NCI-H1436 (cell line): ENCODE measurements at places on chromosomes 4 and X.

DNA sequence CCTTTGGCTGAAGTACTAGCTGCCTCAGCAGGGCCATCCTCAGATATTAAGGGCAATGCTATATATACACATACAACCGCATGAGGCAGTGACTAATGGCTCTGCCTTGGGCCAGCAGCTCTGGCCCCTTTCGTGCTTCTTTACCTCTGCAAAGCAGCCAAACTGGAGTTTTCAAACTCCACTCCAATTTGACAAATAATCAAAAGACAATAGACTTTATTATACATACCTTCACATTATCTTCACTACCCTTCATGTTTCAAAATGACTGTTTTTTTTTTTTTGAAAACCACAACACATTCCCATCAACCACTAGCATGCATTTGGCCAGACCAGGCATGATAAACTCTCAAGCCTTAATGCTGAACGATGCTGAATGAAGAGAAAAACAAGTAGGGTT, 187.7 kb downstream of the ENOX2 start:
- no peak for DNase-seq

- no peak for DNase-seq
Observed at GRCh38 chr4:108619372-108620100, 840 bp upstream of the RPL34 start.

DNA sequence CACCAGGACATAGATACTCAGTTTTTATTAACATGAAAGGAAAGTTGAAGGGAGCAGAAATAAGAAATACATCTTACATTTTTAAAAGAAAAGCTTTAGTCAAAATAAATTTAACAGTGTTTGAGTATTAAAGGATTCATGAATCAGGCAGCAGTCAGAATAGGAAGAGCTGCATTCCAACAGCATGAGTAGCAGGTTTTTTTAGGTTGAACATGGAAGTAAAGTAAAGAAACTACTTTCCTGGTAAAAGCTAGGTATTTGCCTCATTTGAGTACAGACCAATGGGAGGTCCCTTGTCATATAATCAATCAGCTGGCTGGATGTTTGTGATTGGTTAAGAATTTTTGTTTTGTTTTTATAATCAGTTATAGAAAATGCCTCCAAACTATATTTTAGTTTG, 645.9 kb upstream of the INTU start:
- DNase-seq = no peak

- no peak for DNase-seq
Observed at GRCh38 chr4:112511093-112511802, 4.7 kb downstream of the NEUROG2 start.

DNA sequence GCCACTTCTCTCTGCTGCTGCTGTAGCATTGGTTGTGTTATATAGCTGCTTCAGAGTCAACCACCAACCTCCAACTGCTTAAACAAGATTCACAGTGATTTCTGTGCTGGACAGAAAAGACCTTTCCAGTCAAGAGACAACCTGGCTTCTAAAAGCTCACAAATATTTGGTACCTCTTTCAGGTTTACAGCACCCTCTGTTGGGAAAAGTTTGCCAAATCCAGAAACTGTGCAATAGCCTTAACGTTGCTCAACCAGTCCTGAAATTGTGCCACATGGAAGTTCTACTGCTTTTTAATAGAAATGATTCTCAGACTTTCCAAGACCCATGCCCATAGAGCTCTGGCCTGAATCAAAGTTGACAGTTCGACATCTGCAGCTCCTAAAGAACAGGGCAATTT, 842.1 kb upstream of the HTR2C start:
- no peak for DNase-seq

GRCh38 chr4:34309383-34309906, 1934.9 kb downstream of the ARAP2 start:
- no peak for DNase-seq

GRCh38 chr4:95393821-95394220, 155.0 kb downstream of the UNC5C start:
- no peak for DNase-seq

DNA sequence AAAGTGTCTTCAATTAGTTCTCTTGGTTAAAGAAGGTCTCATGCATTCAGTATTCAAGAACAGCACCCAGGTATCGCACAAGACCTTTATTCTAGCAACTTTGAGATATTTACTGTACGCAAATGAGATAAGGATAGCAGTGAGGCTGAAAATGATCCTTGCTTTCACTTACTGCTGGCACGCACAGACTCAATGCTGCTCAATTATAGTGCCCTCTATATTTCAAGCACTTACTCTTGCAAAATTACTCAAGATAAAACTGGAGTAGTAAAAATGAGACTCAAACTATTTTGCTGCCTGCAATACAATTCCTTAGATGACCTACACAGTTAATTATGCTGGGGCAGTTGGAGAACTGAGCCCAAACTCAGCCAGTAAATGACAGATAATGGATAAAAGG, 60.9 kb downstream of the ADGRA3 start:
- DNase-seq = no peak

DNA sequence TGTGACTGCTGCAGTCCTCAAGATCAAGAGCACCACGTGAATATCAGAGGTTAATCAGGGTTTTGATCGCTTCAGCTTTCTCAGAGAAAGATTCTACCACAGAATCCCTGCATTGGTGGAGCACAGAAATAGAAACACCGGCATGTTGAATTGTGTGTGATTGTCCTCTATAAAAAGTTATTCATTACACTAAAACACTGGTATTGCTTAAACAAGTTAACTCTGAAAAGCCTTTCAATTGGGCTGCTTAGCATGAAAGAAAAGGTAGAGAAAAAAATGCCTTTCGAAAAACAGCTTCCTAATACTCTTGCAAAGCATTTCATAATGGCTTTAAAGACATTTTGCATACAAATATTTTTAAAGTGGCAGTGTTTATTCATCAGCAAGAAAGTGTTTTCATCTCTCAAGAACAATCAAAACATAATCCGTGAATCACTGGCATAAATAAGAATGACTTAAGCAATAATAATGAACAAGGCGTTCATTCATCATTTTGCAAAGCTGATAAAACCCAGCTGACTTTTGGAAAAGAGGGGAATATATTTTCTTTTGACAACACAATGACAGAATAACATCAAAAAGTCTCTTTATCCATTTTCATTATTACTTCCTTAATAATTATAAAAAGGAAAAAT, 61.1 kb downstream of the HELT start:
- no peak for DNase-seq

GRCh38 chr4:139599594-139600374, 43.8 kb upstream of the SETD7 start:
- DNase-seq = no peak

- DNase-seq = no peak
Observed at GRCh38 chr4:145808848-145809512, 129.0 kb downstream of the C4orf51 start.

- DNase-seq = no peak
Observed at GRCh38 chr4:3522326-3522640, 9.9 kb downstream of the LRPAP1 start.

- no peak for DNase-seq
Observed at GRCh38 chr4:110224142-110224541, 25.7 kb upstream of the ELOVL6 start.

GRCh38 chr4:185772391-185773093, 39.5 kb downstream of the SORBS2 start:
- DNase-seq = no peak

- no peak for DNase-seq
Observed at GRCh38 chr4:110296892-110297291, 98.5 kb upstream of the ELOVL6 start.

- no peak for DNase-seq
Observed at GRCh38 chr4:121379276-121379675, 1.5 kb downstream of the QRFPR start.

GRCh38 chr4:169664615-169665014, 44.2 kb downstream of the CLCN3 start:
- DNase-seq = no peak

DNA sequence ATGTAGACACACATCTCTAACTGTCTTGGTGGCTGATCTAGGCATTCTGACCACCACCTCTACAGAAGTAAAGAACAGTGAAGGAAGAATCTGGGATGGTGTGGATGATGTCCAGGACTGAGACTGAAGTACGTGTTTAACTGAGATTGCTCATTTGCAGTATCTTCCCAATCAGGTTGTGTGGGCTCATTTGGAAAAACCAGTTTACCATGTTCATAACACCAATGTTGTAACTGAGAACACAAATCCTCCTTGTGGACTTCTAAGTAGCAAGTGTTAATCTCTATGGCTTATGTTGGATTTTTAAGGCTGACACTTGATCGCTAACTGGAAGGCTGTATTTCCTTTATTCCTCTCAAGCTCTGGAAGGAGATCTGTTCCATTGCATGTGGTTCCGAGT, 144.7 kb downstream of the ZNF518B start:
- DNase-seq = no peak

DNA sequence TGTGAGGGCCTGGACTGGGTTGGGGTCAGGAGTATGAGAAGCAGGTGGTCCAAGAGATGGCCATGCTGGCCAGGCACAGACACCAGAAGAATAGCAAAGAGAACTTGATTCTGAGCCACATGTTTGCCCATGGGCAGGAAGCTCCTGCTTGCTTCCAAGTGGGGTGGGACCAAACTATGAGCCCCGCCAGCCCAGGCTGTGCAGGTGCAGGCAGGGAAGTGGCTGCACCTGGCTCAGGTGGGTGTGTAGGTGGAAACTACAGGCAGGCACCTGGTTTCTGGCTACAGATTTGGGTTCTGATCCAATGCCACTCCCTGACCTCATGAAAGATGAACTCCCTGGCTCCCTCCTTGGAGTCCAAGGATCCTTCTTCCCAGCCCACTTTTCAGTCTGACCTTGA, 207.9 kb upstream of the KLF3 start:
- no peak for DNase-seq

DNA sequence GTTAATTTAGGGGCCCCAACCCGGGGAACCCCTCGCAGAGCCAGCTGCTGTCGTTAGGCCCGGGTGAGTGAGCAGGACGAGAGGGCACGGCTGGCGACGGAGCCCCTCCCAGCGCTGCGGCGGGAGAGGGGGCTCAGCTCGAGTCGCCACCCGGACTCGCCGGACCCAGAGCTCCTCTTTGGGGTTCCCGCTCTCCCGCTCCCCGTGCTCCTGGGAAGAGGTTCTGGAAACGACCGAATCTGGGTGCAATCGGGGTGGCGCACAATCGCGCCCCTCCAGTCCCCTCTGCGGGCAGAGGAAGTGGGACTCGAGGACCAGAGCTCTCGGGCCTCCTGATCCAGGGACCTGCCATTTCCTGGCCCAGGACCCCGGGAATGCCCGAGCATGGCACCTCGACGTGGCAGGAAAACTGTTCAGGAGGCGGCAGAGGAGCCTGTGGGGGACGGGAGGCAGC, 37.3 kb upstream of the ARAF start:
- no peak for DNase-seq

GRCh38 chr4:95283320-95283719, 265.5 kb downstream of the UNC5C start:
- DNase-seq = no peak

GRCh38 chrX:101736651-101737050, 77.0 kb upstream of the ARMCX2 start:
- no peak for DNase-seq

DNA sequence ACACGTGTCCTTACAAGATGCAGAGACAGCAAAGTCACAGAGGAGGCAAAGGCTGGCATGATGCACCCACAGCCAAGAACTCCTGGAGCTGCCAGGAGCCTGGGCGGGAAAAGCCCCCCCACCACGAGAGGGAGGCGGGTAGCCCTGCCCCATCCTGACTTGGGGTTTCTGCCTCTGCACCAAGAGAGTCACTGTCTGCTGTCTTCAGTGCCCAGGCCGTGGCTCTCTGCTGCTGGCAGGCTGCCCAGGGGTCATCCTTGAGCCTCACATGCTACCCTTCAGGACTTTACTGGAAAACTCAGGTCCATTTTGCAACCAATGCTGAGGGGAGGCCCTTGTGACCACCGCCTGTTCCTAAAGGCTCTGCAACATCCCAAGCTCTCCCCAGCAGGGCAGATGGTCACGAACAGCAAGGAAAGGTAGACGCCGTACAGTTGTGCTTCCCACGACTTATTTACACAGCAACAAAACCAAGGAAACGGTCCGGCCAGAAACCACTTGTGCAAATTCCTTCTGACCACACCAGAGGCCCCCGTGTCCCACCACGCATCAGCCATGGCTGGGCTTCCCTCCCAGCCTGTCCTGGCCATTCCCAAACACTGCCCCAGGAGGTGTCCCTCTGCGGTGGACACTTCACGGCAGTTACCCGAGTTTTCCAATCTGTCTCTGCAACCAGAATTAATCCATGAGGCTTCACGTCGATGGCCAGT, 56.9 kb downstream of the ACOX3 start:
- no peak for DNase-seq

GRCh38 chrX:131812847-131813825, 210.0 kb upstream of the STK26 start:
- DNase-seq = no peak

GRCh38 chr4:109177096-109177810, 125.2 kb downstream of the COL25A1 start:
- no peak for DNase-seq

- DNase-seq = no peak
Observed at GRCh38 chrX:135982860-135983259, 2.4 kb upstream of the SLC9A6 start.

DNA sequence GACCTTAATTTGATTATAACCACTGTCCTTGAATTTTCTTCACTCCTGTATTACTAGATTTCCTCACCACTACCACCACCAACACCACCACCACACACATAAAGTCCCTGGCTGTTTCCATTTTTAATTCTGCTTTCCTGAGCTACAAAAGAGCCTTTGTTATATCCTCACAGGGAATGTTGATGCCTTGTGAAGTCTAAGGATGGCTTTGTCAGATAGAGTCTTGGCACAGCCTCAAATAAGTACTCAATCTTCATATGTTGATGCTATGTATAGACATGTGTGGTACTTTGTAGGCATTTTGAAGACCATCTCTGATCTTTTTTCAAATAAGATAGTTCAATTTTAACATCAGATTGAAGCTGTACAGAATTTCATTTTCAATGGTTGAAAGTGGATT, 1016.7 kb upstream of the LCORL start:
- no peak for DNase-seq

GRCh38 chr4:23485801-23486200, 404.0 kb downstream of the PPARGC1A start:
- DNase-seq = no peak

- DNase-seq = no peak
Observed at GRCh38 chr4:10088135-10089010, 28.2 kb downstream of the WDR1 start.

GRCh38 chr4:27619435-27619834, 758.8 kb downstream of the STIM2 start:
- DNase-seq = no peak

GRCh38 chr4:1569461-1570151, 114.5 kb downstream of the FAM53A start:
- no peak for DNase-seq

DNA sequence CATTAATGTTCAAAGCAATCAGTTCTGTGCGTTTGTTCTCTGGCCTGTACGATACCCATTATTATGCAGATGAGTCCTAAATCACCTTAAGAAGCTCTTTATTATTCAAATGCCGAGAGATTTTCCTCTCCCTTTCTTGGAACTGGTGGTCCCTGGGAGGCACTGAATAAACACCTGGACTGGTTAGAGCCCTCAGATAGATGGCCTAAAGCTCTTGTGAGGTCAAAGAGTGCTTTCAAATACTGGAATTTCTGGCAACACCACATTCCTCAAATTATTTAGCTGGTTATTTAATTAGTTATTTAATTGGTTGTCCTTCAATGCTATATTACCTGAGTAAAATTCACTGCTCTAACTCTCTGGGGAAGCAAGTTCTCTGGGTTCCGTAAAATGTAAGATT, 3.0 kb downstream of the ARHGEF38 start:
- DNase-seq = no peak

GRCh38 chrX:153501530-153501929, 6.8 kb downstream of the BGN start:
- no peak for DNase-seq

- DNase-seq = no peak
Observed at GRCh38 chr4:33722800-33723516, 2521.4 kb downstream of the ARAP2 start.

GRCh38 chr4:41202820-41203568, 11.3 kb downstream of the APBB2 start:
- DNase-seq = no peak
